Activated gamma-delta T cell treated with Interleukin-2 at 50 U/mL for 16 hours (primary cell): ENCODE measurements at places on chromosomes 4 and X.

GRCh38 chrX:34638116-34638515, 19.0 kb downstream of the TMEM47 start:
- DNase-seq: no peak

DNA sequence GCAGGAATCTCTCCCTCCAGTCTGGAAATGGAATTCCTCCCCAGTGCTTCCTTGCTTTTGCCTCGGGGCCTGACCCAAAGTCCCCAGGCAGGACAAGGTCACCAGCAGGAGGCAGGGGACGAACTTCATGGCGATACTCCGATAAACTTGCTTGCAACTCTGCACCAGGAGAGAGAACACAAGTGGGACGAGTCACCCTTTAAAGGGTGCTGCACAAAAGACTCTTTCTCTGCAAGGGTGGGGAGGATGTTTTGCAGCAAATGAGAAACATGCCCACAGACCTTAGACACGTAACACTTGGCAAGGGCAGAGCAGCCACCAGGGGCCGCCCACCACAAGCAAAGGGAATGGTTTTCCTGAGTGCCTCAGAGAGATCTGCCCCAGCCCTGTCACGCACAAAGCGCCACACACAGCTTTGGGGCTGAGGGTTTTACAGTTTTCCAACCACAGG, at the start of gene FGFBP2:
Gene FGFBP2, minus strand, starts transcription at position 175 of the 451 bp plus-strand sequence. Its CDS starts 46 bp downstream, at position 129.
- DNase-seq: peak; percentile 71

GRCh38 chr4:158428242-158428641, 93.4 kb upstream of the RXFP1 start:
- no peak for DNase-seq

DNA sequence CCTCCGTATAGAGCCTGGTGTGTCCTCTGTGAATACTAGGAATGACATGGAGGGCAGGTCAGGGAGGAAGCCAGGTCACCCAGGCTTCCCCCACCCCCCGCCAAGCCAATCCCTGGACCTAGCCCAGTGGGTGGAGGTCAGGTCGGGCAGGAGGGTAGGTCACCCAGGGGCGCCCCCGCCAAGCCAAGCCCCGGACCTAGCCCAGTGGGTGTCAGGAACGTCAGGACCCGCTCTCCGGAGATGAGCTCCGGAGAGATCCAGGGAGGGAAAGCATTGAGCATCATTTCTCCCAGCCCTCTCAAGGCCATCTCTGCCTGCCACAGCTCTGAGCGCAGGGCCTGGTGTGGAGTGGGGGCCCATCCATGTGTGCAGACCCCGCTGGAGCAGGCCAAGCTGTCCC, 48.6 kb downstream of the WFS1 start:
- no peak for DNase-seq

DNA sequence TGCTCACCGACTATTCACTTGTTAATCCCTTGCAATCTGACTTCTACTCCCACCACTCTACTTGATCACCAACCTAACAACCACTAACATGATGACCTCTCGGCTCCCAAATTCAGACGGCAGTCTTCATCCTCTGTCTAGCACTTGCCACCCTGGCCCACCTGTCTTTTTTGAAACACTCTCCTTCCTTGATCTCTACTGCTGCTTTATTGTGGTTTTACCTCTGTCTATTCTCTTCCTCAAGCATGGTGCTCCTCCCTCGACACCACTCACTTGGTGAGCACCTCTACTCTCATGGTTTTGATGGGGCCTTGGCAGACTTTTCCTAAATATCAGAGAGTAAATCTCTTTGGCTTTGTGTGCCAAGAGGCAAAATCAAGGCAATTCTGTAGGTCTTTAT, 21.7 kb upstream of the CXCR3 start:
- DNase-seq: no peak

DNA sequence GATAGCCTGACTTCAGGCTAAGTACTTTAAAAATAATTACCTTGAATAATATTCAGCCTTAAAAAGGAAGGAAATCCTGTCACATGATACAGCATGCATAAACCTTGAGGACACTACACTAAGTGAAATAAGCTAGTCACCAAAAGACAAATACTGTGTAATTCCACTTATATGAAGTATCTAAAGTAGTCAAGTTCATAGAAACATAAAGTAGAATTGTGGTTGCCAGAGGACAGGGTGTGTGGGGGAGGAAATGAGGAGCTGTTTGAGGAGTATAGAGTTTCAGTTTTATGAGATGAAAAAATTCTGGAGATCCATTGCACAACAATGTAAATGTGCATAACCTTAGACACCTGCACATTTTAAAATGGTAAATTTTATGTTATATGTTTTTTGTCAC, 5.6 kb upstream of the STPG2 start:
- DNase-seq: no peak

GRCh38 chrX:40035726-40036125, 62.0 kb downstream of the BCOR start:
- no peak for DNase-seq

DNA sequence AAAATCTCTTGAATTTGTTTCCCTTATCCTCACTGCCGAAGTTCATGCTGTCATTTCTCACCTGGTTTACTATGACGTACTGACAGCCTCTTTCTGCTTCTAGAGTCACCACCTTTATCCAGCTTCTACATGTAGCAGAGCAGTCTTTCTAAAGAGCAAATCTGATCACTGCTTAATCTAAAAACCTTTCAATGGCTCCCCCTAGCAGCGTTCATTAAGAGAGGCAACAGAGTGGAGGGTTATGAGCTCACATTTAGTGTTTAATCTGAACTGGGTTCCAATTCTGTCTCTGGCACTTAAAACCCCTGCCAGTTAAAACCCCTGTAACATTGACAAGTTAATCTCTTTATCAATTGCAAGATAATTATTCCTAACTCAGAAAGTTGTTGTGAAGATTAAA, 4.4 kb downstream of the RBPJ start:
- DNase-seq: peak; percentile 38

GRCh38 chr4:135282676-135283075, 1081.1 kb upstream of the PABPC4L start:
- no peak for DNase-seq

DNA sequence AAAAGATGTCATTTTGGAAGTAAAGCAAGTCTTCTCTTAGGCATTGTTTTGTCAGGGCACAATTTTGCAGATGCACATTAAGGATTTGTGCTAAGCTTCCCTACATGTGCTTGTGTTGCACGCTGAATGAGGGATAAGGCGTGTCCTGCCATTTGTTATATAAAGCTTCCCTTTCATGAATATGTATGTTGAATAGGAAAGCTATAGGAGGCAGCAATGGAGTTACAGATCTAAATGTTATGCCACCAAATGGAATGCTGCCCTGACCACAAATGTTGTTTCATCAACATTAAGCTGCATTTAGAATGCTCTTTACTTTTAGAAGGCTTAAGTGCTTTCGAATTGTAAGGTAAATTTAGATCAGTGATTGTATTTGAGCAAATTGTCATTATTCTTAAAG, 20.9 kb downstream of the SGMS2 start:
- no peak for DNase-seq

DNA sequence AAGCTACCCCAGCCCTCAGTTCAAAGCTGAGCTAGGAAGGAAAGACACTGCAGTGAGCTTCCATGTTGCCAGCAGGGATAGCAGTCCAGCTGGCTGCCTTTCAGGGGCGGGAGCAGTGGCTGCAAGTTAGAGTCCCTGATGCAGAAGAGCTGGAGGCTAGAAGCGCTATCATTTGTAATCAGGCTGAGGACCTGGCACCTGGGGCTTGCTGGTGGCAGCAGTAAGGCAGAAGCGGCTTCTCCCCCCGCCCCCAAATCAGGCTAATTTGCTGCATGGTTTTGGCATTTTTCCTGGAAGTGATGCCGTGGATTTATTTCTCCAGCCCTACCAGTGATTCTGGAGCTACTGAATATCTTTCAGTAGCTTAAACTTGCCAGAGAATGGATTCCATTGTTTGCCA, 203.3 kb downstream of the CLCN4 start:
- DNase-seq: no peak

- DNase-seq: no peak
Measured at GRCh38 chr4:68499021-68499420, 51.8 kb downstream of the TMPRSS11E start.

GRCh38 chr4:174935607-174936006, 17.4 kb downstream of the ADAM29 start:
- DNase-seq: no peak

DNA sequence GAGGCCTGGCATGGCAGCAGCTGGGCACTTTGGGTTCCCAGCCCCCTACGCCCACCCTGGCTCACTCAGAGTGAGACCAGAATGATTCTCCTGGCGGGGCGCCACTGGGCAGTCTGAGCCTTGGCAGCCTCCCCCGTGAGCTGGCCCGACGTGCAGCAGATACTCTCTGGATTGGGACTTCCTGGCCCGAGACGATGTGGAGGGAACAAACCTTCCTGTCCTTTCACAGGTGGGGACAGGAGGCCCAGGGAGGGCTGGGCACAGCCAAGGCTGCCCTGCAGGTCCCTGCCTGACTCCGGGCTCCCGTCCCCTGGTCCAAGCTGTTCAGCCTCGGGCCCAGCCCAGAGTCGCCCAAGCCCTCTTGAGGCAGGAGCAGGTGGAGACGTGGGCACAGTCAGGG, 17.9 kb upstream of the ADD1 start:
- no peak for DNase-seq

DNA sequence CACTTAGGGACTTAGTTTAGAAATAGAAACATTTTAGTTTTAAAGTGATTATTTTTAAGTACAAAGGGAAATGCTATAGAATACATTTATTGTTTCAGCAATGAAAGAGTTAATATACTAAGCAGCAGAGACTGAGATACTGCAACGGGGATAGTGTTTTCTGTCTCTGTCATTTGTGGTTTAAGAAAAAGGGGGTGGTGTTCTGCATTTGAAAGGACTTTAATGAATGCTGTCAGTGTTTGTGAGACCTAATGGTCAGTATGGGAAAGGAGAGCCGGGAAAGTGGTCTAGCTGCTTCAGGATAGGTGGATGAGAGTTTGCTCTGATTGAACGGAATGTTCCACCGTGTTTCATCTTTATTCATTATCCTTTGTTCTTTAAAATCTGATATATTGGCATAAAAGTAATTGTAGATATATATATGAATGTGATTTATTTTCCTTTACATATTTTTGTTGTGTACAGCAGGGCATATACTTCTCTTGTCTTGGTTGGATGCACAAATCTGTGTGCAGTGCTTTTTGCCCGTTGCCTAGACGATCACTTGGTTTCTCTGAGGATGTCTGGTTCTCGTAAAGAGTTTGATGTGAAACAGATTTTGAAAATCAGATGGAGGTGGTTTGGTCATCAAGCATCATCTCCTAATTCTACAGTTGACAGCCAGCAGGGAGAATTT, at the start of gene KLHL5:
Gene KLHL5, plus strand, starts transcription at position 139 of the 676 bp plus-strand sequence. Its CDS starts 421 bp downstream, at position 560.
- no peak for DNase-seq

GRCh38 chrX:69510137-69510715, 6.1 kb downstream of the NALF2 start:
- DNase-seq: no peak

GRCh38 chrX:101617211-101618191, at the start of gene ARMCX6:
ARMCX6 (minus strand) TSS chrX:101618000; CDS start chrX:101616620, 1,380 bp downstream.
- peak; percentile 59 for DNase-seq

GRCh38 chr4:121594796-121595526, 101.8 kb downstream of the ANXA5 start:
- no peak for DNase-seq

- DNase-seq: no peak
Measured at GRCh38 chr4:112523008-112523721, 7.2 kb upstream of the NEUROG2 start.

- no peak for DNase-seq
Measured at GRCh38 chr4:13174001-13174400, 310.1 kb downstream of the RAB28 start.

DNA sequence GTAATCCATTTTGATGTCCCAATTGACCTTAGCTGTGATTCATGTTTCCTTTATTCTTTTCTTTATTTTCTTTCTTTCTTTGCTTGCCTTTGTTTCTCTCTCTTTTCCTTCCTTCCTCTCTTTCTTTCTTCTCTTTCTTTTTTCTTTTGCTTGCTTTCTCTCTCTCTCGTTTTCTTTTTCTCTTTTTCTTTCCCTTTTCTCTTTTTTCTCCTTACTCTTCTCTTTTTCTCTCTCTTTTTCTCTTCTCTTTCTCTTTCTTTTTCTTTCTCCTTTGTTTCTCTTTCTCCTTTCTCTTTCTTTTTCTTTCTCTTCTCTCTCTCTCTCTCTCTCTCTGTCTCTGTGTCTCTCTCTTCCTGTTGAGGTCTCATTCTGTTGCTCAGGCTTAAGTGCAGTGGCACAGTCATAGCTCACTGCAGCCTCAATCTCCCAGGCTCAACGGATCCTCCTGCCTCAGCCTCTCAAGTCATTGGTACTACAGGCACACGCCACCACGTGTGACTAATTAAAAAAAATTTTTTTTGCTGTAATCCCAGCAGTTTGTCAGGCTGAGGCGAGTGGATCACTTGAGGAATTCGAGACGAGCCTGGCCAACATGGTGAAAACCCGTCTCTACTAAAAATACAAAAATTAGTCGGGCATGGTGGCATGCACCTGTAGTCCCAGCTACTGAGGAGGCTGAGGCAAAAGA, 8.0 kb upstream of the DHRSX start:
- no peak for DNase-seq

DNA sequence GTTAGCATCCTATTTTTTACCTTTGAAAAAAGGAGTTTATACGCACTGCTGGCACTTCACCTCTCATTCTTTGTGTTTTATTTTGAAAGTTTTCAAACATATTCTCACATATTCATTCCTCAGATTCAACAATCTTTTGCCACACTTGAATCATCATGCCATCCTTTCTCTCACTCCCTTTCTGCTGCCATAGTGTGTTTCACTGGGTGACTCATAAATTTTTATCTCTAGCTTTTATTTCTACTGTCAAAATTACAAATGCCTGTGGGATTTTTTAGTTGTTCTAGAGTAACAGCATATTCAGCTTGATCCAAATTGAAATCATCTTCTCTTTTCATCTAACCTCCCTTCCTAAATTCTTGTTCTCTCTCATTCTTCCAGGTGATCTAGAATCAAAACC, 28.0 kb downstream of the MFSD8 start:
- DNase-seq: no peak

GRCh38 chrX:41289095-41289494, 44.9 kb upstream of the DDX3X start:
- no peak for DNase-seq

DNA sequence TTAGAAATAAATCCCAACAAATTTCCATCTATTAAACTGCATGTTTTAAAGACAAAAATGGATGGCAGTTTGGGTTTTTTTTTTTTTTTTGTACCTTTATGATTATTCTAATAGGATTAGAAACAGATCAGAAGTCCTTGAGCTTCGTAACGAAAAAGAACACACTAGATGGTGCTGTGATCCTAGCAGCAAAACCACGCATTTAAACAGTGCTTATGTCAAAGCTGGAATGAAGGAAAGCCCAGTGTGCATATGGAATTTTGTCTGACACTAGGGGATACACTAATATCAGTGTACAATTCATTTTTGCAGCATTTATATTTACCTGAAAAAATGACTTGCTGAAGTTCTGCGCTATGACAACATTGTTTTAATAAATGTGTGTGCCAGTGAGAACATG, 229.1 kb downstream of the VEGFC start:
- no peak for DNase-seq

- no peak for DNase-seq
Measured at GRCh38 chr4:41258783-41259182, 2.1 kb downstream of the UCHL1 start.

GRCh38 chr4:98448908-98449307, 187.7 kb downstream of the RAP1GDS1 start:
- DNase-seq: peak; percentile 29

GRCh38 chr4:147492761-147493160, 11.9 kb downstream of the EDNRA start:
- DNase-seq: no peak

- DNase-seq: no peak
Measured at GRCh38 chrX:37302569-37302968, 46.6 kb upstream of the PRRG1 start.
